ENCODE measurements at places on chromosomes 7 and 10. TPM values are rescaled to one million over a fixed set of nuclear protein-coding genes. Genes with fewer than 3 reads are reported as not detected.

GRCh38 chr7:122727759-122728158 lies 25.0 kb upstream of the RNF148 start:
- DNase-seq = no peak

DNA sequence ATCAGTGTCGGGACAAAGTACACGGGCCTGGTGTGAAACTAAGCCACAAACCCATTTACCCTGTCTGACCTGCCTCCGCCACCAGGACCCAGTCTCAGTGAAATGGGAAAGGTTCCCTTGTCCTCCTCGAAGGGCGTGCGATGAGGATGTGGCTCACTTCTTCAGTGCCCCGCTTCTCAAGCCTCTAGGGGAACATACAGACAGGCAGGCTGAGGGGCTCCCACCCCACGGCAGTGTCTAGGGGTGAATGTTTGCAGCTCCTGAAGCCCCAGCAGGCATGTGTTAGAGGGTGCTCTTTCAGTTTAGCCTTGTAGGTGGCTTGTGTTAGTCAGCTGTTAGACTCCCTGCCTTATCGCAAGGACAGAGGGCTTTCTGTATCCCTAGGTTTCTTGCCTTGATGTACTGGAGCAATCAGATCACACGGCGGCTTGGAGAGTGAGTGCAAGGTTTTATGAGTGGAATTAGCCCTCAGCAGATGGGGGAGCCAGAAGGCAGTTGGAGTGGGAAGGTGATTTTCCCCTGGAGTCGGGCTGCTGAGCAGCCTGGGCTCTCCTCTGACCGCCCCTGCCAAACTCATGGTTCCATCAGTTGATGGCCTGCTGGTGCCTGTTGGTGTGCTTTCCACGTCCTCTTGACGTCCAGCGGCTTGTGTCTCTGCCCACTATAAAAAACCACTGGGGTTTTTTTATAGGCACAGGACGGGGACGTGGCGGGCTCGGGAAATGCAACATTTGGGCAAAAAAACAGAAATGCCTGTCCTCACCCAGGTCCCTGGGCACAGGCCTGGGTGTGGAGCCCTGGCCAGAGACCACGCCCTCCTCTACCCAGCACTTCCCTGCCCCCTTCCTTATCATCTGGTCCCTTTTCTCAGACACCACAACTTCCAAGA lies 759 bp downstream of the NUDT1 start:
- no peak for DNase-seq

DNA sequence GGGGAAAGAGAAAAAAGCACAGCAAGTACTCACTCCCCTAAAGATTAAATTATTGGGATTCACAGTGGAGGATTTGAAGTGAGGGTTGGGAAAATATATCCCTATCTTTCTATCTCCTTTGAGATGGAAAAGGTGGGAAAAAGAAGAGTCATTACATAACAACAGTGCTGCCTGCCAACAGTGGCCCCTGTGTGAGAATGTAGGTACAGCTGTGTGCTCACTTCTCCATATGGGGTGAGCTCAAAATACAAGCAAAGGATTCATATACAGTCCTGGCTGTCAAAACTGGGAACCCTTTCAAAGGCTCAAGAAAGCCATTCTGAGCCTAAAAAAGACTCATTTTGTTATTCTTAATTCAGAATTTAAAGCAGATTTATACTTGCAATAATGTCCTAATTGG lies 458.5 kb downstream of the GPAM start:
- no peak for DNase-seq

GRCh38 chr7:121385056-121385799 lies 10.9 kb downstream of the FAM3C start:
- DNase-seq = no peak

DNA sequence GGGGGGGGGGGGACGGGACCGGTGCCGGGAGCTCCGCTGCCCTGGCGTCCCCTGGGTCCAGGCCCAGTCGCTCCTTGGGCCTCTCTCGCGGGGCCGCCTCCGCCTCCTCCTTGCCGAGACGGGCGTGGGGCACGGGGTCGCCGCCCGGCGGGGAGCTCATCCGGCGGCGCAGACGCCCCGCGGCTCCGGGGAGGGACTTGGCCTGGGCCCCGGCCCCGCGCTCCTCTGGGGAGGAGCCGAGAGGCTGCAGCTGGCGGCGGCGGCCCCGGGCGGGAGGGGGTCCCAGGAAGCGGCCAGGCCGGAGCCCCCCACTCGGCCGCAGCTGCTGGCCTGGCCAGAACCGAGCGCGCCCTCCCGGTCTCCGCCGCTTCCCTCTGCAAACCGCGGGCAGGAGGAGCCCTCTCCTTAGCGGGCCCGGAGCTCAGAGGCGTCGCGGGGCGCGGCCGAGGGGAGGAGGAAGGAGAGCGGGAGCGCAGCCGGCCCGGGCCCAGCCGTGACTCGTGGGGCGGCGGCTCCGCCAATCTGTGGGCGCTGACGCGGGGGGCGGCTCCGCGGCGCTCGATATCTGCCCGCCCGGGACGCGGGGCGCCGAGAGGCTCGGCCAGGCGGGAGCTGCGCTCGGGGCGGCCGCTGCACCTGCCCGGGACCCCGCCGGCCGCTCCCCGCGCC lies at the start of gene FAM20C:
Gene FAM20C (plus strand): TSS at position 591 of the 669 bp plus-strand sequence. CDS start 629 bp downstream, outside the sequence.
- peak; percentile 91 for DNase-seq

- no peak for DNase-seq
Observed at GRCh38 chr7:145378197-145378596, 542.3 kb upstream of the TPK1 start.

DNA sequence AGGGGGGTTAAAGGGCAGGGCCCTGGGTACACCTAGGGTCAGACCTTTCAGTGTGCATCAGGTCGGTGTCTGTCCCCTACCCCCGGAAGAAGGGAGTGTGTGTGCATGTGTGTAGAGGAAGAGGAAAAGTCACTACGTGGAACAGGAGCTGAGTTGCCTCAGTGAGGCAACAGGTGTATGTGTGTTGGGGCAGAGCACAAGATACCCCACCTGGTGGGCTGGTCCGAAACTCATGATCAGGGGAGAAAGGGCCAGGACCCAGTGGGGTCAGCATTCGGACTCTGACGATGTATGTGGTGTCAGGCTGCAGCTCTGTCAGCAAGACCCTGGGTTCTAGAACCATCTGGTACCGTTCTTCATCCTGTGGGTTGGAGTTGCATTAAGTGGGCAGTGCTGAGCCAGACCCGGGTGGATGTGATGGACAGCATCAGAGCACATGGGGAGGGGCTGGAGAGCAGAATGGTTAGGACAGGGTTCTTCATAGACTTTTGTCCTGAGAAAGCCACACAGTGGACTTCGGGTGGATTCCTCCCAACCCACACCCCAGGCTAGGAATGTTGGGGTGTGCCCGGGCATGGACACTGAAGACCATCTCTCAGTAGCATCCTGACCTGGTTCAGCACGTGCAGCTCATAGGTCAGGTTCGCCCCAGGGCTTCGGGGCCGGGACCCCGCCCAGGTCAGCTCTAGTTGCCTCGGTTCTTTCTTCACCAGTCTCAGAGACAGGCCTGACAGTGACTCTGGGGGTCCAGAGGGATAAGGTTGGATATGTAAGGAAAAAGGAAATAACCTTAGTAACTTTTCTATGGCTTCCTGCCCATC lies 10.7 kb downstream of the EPHA1 start:
- DNase-seq = no peak

Gene NUTM2D
- polyA plus RNA-seq = 12.8 TPM

Gene PTPN12
- 56.4 TPM for polyA plus RNA-seq

Gene DLX6
- not detected for polyA plus RNA-seq
